ENCODE measurements at places on chromosomes 7 and 10. TPM values are rescaled to one million over a fixed set of nuclear protein-coding genes. Genes with fewer than 3 reads are reported as not detected.

The TBX20 gene
- 0.27 TPM for total RNA-seq

The MACC1 gene
- total RNA-seq, result 0.06 TPM

The TMEM106B gene
- total RNA-seq, result 42.5 TPM

The PRKCQ gene
- total RNA-seq, result 62.6 TPM

The DBNL gene
- total RNA-seq, result 152 TPM

- DNase-seq, result no peak
- H3K27ac ChIP-seq, result no peak overlapping the region
- H3K4me1 ChIP-seq, result no peaks in the 10 kb centered on the region
- H3K27me3 ChIP-seq, result peaks cover 3% of the 10 kb centered on the region
- H3K4me3 ChIP-seq, result no peak overlapping the region
- no peaks in the 10 kb centered on the region for H3K36me3 ChIP-seq
These were observed 89.0 kb downstream of the EMX2 start for GRCh38 chr10:117631276-117632145.

- no peaks in the 10 kb centered on the region for H3K4me1 ChIP-seq
- no peaks in the 10 kb centered on the region for H3K27me3 ChIP-seq
- no peak overlapping the region for H3K27ac ChIP-seq
- no peaks in the 10 kb centered on the region for H3K36me3 ChIP-seq
- no peak overlapping the region for H3K4me3 ChIP-seq
- DNase-seq, result peak; percentile 39
These were observed 1128.7 kb downstream of the CNTNAP2 start for GRCh38 chr7:147245274-147245673.

- H3K4me1 ChIP-seq, result no peaks in the 10 kb centered on the region
- H3K36me3 ChIP-seq, result no peaks in the 10 kb centered on the region
- no peaks in the 10 kb centered on the region for H3K27me3 ChIP-seq
- H3K27ac ChIP-seq, result no peak overlapping the region
- H3K4me3 ChIP-seq, result no peak overlapping the region
These were observed 358.8 kb downstream of the BBS9 start for GRCh38 chr7:33487998-33488682.

DNA sequence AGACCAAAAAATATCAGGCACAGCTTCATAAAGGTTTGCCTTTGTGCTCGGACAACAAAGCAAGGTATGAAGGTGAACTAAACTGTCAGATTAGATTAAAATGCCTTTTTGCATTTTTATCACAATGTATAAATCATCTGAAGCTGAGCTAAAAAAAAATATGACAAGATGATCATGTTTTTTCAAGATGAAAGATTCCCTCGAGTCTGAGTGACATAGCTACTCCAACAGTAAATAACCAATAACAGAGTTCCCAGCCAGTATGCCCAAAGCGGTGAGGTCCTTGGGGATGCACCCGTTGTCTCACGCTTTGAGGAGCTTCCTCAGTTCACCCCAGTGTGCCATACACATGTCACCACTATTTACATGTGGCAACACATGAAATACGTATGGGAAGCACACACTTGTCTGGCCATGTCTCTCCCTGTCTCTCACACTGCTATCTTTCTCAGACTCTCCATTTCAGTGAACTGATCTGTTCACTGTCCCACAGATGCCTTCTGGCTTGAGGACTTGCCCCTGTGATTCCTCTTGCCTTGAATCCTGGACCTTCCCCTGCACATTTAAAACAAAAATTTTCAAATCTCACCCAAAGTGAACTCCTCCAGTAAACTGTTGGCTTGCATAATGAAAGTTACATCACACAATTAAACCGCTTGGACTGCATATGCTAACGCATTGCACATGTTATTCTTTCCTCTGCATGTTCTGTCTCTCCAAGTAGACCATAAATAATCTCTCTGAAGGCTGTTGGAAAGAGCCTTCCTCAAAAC, 2.6 kb upstream of the PIK3CG start:
- peaks cover 29% of the 10 kb centered on the region for H3K4me1 ChIP-seq
- no peak overlapping the region for H3K4me3 ChIP-seq
- H3K36me3 ChIP-seq, result peaks cover 12% of the 10 kb centered on the region
- H3K27me3 ChIP-seq, result no peaks in the 10 kb centered on the region
- H3K27ac ChIP-seq, result no peak overlapping the region

DNA sequence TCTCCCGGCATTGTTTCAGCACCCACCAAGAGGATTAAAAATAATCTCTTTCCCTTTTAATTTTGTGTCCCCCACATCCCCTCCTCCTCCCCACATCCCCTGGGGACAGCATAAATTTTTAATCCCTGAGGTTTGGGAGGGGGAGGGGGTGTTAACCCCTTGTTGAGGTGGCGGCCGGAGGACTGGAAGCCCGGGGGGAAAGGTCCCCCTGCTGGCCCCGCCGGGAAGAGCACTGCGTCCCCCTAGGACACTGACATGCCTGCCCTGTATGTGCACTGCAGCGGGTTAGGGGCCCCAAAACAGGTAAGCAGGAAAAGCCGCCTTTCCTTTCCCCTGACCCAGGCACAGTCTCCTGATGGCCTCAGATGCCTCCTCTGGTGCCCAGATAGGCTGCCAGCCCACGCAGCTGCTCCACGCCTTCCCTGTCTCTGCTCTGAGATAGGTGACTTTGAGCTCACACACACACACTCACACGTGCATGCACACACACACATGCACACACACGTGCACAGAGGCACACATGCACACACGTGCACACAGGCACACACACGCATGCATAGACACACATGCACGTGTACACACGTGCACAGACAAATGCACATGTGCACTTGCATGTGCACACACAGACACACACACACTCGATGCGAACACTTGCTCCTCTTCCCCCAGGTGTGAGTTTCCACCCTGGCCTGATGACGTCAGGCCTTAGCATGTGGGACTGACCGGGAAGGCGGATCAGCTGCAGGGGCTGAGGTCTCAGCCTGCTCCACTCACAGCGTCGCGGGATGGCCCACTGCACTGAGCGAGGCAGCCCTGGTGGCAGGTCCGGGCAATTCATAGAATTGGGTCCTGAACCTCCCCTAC, 12.3 kb downstream of the CNPY1 start:
- H3K4me3 ChIP-seq, result no peak overlapping the region
- no peak overlapping the region for H3K27ac ChIP-seq
- peaks cover 61% of the 10 kb centered on the region for H3K27me3 ChIP-seq
- no peaks in the 10 kb centered on the region for H3K36me3 ChIP-seq

GRCh38 chr7:24917510-24918239, 62.3 kb downstream of the OSBPL3 start:
- DNase-seq, result no peak
- no peak overlapping the region for H3K4me3 ChIP-seq

DNA sequence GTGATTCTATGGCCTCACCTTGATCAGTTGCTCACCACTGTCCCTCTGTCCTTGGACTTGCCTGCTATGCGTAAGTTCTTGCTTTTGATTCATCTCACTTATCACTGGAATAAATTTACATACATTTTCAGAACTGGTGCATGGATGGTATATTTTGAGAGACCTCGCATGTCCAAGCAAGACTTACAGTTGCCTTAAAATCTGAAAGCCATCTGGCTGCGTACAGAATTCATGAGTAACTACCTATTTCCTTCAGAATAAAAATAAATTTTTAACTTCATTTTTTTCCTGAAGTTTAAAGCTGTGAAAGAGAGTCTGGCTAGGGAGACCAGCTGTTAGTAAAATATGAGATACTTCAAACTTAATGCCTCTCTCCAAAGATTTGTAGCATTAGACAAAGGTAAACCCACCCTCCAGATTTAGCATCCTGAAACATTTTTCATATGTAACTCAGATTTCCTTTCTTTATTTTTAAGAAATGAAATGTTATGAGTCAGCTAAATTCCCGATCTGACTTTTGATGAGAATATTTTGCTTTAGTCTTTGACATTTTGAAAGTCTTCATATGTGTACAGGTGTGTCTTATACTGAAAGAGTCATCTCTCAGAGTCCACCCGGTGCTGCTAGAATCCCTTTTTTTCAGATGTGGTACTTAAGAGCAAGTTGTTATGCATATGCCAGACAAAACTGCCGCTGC, 136.4 kb upstream of the CELF2 start:
- no peaks in the 10 kb centered on the region for H3K36me3 ChIP-seq
- DNase-seq, result no peak
- no peak overlapping the region for H3K27ac ChIP-seq
- H3K27me3 ChIP-seq, result peaks cover 4% of the 10 kb centered on the region

GRCh38 chr7:46839651-46840050, 742.3 kb downstream of the TNS3 start:
- no peaks in the 10 kb centered on the region for H3K27me3 ChIP-seq
- no peaks in the 10 kb centered on the region for H3K4me1 ChIP-seq
- no peak overlapping the region for H3K4me3 ChIP-seq
- no peaks in the 10 kb centered on the region for H3K36me3 ChIP-seq

DNA sequence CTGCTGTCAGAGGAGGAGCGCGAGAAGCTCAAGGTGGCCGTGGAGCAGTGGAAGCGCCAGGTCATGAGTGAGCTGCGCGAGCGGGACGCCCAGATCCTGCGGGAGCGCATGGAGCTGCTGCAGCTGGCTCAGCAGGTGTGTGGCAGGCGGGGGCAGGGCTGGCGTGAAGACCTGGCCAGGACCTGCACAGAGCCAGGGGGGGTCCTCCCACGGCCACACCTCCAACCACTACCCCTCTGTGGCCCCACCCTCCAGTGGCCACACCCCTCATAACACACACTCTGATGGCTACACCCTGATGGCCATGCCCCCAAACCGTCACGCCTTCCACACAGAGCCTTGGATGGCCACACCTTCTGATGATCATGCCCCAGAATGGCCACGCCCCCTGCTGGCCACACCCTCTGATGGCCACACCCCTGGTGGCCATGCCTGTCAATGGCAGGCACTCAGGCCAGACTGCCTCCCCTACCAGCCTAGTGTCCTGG, 23.4 kb upstream of the DPYSL4 start:
- H3K4me1 ChIP-seq, result peaks cover 37% of the 10 kb centered on the region
- no peaks in the 10 kb centered on the region for H3K27me3 ChIP-seq
- no peak overlapping the region for H3K27ac ChIP-seq
- H3K4me3 ChIP-seq, result no peak overlapping the region
- H3K36me3 ChIP-seq, result peaks cover 2% of the 10 kb centered on the region

Data from activated CD4-positive, alpha-beta T cell treated with anti-CD3 and anti-CD28 coated beads, Interleukin-2, amount 10 ng/mL, durations not matched to agents 7 days and 5 days (primary cell).